Glomerular endothelial cell (primary cell): ENCODE measurements at places on chromosomes 3 and 15.

DNA sequence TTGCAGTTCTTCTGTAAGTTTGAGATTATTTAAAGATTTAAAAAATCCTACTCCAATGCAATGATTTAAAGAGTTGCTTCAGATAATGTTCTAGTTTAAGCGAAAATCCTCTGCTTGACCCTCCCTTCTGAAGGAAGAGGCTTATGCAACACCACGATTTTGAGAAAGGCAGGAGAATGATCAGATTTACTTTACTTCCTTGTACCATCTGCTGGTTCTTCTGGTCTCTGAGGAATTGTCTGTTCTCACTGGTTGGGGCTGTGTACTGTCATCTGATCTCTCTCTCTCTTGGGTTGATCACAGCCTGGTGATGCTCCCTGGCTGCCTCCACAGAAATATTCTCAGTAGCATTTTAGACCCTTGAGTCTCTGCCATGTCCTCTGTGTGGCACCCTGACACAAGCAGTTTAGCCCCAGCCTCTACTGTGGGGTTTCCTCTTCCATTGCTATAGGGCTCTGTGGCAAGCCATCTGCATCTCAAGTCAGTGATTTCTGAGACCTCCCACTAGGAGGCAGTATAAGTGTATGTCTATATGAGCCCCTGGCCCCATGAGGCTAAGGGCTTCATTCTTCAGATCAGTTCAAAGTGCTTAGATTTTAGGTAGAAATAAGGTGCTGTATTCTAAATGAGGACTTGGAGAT lies 50.8 kb upstream of the PLAAT1 start:
- peak; percentile 47 for DNase-seq

- no peak for DNase-seq
Measured at GRCh38 chr3:107450254-107450893, 72.4 kb upstream of the BBX start.

GRCh38 chr3:113174304-113174703 lies 37.1 kb upstream of the BOC start:
- no peak for DNase-seq

GRCh38 chr15:70580958-70581357 lies 182.4 kb downstream of the UACA start:
- no peak for DNase-seq

GRCh38 chr3:48232734-48233133 lies 8.2 kb upstream of the ZNF589 start:
- no peak for DNase-seq

DNA sequence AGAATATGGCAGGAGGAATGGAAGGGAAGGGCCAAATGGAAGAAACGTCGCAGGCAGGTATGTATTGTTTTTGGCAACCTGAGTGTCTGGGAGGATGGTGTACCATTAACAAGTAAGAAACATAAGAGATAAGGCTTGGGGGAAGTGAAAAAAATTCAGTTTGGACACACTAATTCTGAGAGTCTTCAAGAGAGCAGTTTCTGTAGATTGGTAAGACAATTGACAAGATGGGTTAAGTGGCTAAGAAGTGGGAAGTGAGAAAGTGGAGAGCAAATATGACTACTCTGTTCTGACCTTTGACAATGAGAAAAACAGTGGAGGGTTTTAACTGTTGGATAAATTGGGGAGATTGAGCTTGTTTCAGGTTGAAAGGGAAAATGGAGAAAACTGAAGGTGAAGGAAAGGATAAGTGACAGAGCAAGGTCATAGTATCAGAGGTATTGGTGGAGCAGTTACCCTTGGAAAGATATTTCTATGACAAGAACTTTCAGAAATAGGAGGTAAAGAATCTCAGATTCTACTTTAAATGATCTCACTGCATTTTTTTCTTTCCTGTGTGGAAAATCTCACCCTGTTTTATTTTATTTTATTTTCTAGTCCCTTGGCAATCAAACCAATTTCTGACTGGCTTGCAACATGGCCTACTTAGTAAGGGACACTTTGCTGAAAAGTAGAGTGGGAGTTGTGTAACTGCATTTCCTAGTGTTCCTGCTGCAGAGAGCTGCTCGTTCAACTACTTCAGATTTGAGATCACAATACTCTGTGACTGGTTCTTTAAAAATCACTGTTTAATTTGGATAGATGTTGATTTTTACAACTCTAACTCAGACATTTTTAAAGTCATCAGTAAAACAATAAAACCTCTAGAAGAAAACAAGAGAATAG lies 23.1 kb upstream of the GABPB1 start:
- no peak for DNase-seq

GRCh38 chr3:18827664-18828063 lies 320.6 kb upstream of the KCNH8 start:
- DNase-seq = no peak

DNA sequence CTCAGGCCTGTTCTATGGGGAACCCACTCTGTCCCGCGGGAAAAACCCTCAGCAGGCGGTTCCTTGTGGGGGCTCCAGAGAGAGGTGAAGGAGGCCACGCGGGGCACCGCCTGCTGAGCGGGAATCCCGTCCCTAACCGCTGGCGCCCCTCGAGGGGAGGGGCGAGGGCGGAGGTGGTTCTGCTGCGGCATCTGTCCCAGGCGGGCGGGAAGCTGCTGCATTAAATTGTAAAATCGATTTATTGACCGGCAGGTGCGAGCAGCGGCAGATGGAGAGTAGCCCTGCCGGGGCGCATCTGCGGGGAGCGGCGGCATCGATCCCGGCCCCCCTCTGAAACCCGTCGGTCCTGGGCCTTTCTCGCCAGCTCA lies 3.7 kb upstream of the DLL4 start:
- DNase-seq = no peak

GRCh38 chr15:69511716-69512340 lies 59.2 kb downstream of the RPLP1 start:
- no peak for DNase-seq

- no peak for DNase-seq
Measured at GRCh38 chr3:73385568-73385967, 239.2 kb downstream of the PDZRN3 start.

- no peak for DNase-seq
Measured at GRCh38 chr15:60757831-60758570, 279.1 kb upstream of the ICE2 start.

DNA sequence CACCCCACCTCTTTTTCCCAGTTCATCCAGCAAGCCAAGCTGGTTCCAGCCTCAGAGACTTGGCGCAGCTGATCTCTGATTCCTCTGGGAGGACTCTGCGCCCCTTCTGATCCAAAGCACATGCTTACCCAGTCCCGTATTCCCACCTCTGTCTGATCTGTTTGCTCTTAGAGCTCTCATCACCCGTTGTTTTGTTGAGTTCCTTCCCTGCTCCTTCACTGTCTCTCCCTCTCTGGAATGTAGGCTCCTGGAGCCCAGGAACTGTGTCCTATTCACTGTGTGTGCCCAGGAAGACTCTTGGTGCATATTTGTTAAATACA lies 1.3 kb upstream of the ZXDC start:
- DNase-seq = no peak

GRCh38 chr3:37999836-38000235 lies 9.2 kb downstream of the VILL start:
- no peak for DNase-seq

- no peak for DNase-seq
Measured at GRCh38 chr15:98272625-98273024, 312.1 kb downstream of the ARRDC4 start.

GRCh38 chr15:67082007-67082536 lies 16.7 kb downstream of the SMAD3 start:
- no peak for DNase-seq

DNA sequence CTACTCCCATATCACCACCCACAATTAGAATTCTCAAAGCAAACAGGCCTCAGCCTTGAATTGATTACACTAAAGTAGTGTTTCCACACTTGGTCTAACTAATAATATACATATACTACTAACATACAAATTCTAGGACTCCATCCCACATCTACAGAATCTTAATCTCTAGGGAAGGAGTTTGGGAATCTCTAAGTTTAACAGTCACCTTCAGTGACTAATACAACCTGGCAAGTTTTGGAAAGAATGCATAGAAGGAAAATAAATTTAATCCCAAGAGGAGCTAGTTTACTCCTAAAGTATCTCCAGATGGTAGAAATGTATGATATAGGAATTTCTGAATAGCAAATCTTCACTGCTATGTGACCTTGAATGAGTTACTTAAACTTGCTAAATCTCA lies 9.1 kb downstream of the CLPX start:
- no peak for DNase-seq

DNA sequence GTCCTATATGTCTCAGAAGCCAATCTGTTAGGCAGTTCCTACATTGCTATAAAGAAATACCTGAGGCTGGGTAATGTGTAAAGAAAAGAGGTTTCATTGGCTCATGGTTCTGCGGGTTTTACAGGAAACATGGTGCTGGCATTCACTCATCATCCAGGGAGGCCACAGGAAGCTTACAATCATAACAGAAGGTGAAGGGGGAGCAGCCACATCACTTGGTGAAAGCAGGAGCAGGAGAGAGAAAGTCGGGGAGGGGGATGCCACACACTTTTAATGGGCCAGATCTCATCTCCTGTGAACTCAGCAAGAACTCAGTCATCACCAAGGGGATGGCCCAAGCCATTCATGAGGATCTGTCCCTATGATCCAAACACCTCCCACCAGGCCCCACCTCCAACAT lies 9.1 kb downstream of the SLC49A4 start:
- DNase-seq = no peak

GRCh38 chr3:165624761-165625160 lies 212.5 kb downstream of the BCHE start:
- DNase-seq = no peak

DNA sequence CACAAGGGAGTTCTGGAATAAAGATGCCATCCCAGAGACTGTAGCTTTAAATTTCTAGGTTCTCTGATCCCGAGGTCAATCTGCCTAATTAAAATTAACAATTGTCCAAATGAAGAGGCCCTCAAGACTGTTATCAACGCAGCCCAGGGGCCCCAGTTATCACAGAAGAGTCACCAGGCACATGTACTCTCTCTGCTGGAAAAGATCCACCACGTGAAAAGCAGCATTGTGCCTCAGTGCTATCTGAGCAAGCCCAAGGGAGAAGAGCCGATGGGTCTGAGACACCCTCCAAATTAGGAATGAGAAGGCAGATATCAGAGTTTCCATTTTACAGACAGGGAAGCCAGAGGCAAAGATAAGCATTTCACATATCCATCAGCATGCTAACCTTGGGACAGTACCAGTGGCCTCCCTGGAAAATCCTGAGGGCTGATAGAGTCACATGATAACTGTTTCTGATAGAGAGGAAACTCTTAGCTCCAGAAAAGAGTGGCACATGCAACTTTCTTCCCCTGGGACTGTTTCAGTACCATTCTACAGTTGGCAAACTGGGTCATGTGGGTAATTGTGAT lies 55.5 kb downstream of the ITGB5 start:
- no peak for DNase-seq

DNA sequence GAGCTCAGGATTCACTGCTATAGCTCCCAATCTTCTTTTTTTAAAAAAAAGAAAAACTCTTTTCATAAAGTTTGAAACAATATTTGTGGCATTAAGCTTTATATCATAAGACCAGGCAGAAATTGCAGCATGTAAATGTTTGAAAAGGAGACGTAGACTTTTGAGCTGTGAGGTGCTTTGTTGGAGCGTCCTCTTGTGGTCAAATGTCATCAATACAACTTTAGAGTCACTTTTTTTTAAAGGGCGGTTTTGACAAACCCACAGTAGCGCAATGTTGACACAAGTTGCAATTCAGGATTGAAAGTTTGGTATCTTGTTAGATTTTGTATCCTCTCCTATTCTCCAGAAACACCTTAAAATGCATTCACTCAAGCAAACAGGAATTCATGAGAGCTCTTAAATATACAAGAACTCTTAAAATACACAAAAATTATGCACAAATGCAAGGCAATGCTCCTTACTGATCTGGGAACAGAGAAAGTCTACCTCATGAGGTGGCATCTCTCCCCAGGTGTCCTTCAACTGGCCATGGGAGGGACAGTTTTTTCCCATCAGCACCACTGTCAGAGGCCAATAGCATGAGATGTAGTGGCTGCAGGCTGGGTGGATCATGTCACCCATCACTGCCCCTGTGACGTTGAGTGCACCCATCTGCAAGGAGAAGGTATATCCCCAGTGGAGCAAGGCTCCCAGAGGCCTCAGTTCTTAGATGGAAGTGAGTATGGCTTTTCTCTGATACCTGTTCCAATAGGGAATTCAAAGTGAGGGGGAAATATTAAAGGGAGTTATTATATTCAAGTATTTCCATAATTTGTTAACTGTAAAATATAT lies 70.7 kb downstream of the ANXA2 start:
- peak; percentile 47 for DNase-seq

DNA sequence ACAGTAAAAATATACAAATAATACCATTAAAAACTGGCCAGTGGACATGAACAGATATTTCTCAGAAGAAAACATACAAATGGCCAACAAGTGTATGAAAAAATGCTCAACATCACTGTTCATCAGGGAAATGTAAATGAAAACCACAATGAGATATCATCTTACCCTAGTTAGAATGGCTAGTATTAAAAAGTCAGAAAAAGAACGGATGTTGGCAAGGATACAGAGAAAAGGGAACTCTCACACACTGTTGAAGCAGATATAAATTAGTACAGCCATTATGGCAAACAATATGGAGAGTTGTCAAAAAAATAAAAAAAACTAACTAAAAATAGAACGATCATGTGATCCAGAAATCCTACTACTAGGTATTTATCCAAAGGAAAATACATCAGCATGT lies 222.7 kb upstream of the NAALADL2 start:
- no peak for DNase-seq

GRCh38 chr3:138768125-138768524 lies 66.6 kb downstream of the PIK3CB start:
- no peak for DNase-seq

DNA sequence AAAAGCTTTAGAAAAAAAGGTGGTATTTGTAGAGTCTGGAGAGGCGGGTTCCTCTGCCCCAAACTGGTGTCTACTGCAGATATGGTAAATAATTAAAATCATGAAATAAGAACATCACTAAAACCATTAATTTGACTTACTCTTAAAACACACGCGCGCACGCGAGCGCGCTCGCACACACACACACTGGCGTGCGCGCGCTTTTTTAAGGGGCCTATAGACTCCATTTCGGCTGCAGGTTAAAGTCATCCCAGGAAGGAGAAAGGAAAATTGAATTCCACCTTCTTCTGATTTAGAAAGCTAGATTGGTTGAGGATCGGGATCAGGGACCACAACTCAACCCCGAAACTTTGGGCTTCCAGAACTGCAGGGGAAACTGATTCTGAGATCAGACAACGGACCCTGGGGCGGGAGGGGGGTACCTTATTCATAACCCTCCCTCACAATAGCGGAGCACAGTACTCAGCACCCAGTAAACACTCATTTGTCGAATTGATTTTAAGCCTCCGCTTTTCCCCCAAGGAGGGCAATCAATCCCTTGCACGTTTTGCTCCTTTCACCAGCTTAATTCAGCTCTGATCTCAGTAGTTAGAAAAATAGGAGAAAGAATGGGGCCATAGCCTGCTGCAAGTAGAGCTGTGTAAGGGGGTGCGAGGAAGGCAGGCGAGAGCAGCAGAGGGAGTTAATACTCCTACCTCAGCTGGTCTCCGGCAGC lies 509 bp upstream of the LRRC3B start:
- no peak for DNase-seq

GRCh38 chr3:71310359-71310979 lies 273.1 kb downstream of the FOXP1 start:
- DNase-seq = no peak
